ENCODE measurements at places on chromosomes 16 and 17.

DNA sequence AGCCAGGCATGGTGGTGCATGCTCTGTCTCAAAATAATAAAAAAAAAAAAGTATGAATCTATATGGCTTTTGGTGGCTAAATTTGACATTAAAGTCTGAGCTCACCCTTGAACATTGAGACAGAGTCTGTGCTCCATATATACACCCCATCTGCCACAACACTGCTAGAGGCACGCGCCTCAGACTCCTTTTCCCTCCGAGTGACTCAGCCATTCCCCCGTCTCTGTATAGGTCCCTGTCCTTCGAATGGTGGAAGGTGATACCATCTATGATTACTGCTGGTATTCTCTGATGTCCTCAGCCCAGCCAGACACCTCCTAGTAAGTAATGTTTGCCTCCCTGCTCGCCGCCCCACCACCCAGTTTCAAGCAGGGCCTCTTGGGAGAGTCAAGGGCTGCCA, 4.5 kb upstream of the EFNB3 start:
- no peak for DNase-seq

- no peak for DNase-seq
Measured at GRCh38 chr17:66799849-66800537, 34.9 kb upstream of the CACNG5 start.

- peak; percentile 83 for DNase-seq
Measured at GRCh38 chr17:3762922-3763776, 37.8 kb downstream of the ITGAE start.

DNA sequence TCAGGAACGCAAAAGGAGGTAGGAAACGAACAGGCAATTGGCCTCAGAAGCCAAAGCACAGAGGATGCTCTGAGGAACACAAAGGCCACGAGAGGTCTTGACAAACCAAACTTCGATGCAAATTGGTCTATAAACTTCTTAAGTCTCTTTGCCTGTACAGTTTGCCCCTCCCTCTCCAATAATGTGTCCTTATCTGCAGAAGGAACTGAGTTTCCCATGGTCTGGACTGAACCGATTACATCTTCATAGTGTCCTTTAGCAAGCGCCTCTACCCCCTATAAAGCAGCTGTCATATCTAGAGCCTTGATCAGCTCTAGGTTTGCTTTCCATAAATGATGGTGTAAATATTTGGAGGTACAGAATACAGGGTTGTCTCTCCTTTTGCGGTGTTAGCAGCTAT, 3.1 kb upstream of the CDRT4 start:
- no peak for DNase-seq

DNA sequence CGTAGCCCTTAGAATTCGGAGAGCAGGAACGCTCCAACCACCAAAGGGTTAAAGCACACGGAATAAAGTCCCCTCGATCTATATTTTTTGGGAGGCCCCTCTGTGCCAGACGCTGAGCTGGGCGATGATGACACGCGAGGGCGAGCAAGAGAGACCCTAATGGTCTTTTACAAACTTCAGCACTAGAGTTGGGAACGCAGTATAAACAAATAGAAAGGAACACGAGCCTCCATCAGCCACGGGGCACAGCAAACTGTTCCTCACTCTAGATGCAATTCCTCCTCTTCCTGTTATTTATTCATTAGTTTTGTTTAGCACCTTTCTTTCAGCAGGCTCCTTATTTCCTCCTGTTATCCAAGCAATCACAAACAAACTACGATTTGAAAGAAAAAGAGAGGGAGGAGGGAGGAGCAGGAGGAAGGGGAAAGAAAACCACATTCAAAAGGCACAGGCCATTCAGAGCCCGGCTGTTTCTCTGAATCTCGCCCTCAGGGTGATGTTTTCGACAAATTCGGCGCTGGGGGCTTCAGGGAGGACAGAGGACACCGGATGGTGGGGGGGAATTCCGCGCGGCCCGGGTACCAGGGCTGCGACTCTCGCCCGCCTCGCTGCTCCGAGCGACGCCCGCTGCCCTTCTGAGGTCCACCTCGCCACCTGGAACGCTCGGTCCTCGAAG, 1.6 kb downstream of the TOX3 start:
- no peak for DNase-seq

GRCh38 chr17:69555056-69555455, 140.6 kb downstream of the MAP2K6 start:
- no peak for DNase-seq

- DNase-seq, result no peak
Measured at GRCh38 chr16:8184854-8185253, 405.5 kb downstream of the TMEM114 start.

DNA sequence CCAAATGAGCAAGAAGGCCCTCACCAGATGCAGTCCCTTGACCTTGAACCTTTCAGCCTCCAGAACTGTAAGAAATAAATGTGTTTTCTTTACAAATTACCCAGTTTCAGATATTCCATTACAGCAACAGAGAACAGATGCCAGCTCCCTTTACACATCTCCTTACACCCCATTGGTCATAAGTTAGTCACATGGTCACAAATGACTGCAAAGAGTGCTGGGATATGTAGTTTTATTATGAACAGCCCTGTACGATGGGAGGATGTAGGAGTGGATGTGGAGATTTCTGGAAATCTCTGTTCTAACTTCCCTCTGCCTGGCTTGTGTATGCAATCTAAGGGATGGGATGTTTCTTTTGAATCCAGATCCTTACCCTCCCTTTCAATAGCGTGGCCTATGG, 13.3 kb upstream of the RPL38 start:
- no peak for DNase-seq

GRCh38 chr16:24234737-24235136, 21.4 kb upstream of the CACNG3 start:
- no peak for DNase-seq

DNA sequence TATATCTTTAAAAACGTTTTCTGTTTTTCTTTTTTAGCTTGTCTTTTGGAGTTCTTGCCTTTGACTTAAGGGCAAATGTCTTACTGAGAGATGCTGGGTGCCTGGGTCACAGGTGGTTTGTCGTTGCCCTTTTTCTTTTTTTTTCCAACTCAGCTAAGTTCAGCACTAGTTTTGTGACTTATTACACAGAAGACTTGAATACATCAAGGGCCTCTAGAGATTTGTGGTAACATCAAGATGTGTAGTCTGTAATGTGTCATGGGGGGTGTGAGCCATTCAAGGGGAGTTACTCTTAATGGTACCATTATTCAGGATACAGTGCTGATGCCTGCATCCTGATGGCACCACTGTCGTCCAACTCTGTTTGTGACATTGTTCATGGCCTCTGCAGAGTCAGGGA, 95.1 kb downstream of the PRKCA start:
- DNase-seq, result no peak

DNA sequence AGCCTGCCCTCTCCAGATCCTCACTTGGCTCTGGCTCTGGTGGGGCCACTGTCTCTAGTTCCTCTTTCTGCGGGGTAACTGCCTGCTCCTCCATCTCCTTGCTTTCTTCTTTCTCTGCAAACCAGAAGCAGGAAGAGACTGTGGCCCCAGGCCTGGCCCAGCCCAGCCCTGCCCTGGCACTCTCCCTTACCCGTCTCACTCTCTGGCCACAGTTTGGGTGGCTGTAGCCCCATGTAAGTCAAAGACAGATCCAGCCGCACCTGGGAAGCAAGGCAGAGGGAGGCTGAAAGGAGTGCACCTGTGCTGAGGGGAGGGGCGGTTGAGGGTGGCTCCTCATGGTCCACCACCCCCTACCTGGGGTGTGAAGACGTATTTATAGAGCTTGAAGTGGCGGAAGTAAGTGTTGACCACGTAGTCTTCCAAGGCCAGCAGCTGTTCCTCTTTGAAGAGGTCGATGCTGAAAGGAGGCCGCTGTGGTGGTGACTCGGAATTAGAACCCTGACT, 2.8 kb downstream of the CFAP119 start:
- DNase-seq, result no peak

GRCh38 chr16:56669840-56670619, 416 bp downstream of the MT1H start:
- no peak for DNase-seq

- DNase-seq, result no peak
Measured at GRCh38 chr16:68564382-68564985, 25.4 kb downstream of the ZFP90 start.

DNA sequence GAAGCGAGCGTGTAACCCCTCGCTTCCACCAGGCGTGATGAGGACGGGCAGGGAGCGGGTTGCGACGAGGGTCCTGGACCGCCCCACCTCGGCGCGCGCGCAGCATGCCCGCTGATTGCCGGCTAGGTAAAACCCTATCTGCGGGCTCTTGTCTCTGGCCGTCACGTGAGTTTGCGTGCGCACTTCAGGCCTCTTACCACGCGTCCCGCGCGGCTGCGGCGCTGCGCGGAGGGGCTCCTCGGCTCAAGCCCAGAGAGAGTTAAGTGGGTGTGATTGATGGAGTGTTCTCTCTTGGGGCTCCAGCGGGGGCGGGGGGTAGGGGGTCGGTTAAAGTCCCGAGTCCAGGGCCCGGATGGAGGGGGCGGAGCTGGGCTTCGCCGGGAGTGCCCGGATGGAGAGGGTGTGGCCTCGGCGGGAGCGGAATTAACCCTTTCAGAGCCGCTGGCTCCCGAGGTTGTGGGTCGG, 7.9 kb downstream of the KDM6B start:
- DNase-seq, result no peak

- no peak for DNase-seq
Measured at GRCh38 chr17:72587156-72587555, 466.3 kb downstream of the SOX9 start.

GRCh38 chr17:77326076-77326591, 185.4 kb downstream of the SEC14L1 start:
- DNase-seq, result no peak

DNA sequence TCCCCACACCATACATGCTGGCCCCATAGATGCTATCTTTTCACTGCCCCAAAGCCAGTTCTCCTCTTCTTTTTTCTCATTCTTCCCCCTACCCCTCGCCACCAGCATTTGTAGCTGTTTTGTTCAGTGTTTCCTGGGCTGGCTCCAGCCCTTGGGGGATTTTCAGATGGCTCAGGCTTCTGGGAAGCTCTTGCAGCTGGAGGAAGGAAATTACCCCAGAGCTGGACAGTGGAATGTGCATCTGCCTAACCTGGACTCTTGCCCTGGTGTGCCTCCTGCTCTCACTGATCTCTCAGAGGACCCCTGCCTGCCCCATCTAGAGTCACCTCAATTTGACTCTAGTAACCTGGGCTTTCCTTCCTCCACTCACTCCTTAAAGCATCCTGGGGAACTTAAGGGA, 82.8 kb downstream of the MYH13 start:
- DNase-seq, result no peak

DNA sequence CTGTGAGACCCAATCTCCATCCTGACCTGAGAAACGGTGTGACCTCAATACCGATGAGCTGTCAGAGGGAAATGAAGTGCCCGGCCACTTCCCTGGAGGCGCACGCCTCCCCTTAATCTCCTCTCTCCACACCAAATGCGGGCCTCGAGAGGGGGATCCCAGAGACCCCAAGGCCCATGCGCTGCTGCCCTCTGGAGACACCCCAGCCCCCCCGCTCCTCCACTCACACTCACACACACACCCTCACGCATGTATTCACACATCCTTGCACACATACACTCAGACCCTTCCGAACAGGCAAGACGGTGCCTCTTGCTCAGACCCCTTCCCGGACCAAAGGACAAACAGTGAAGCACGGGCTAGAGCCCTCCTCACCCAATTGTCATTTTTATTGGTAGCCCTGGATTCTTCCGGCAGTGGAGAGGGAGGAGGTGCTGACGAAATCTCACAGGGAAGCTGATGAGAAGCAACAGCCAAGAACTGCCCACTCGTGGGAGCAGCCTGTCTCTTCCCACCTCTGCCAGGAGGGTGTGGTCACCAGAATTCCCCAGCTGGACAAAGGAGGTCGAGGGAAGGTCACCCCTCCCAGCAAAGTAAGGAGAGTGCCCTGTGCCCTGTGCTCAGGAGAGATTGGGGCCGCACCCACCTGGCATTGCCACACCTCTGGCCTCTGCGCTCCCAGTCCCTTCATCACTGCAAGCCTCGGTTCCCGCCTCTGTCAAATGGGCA, 136.0 kb upstream of the TNRC6C start:
- no peak for DNase-seq

DNA sequence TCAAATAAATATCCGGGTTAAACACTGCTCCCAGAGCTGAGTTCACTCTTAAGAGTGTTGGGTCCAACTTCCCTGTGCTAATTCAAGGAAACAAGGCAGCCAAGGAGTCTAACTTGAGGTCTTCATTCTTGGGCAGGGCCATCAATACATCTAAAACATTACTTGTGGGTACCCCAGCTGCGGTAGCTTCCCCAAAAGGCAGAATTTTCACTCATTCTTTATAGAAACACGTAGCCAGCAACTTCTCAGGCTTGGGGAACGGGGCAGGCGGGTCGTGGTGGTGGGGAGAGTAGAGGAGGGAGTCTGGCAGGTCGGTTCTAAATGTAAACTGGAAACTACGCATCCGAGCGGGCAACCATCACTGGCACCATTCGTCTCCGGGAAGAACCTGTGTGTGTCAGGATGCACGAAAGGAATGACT, 666 bp upstream of the METTL9 start:
- DNase-seq, result no peak

DNA sequence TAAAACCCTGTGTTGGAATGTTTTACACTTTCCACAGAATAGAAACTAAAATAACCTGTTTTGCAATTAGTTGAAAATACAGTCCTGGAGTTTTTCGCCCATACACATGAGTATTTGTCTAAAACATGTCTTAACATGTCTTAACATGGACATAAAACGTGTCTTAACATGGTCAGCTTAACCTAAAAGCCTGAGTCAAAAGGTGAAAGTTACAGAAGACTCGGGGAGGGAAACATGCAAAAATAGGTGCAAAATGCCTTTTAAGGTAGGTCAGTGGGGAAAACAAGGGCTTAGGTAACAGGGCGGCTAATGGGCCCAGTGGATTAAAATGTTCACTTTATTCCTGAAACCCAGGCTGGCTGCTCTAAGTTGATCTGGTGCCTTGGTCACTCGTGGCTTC, 56.1 kb upstream of the RBL2 start:
- no peak for DNase-seq

GRCh38 chr16:1626327-1626726, 14.2 kb downstream of the CRAMP1 start:
- DNase-seq, result no peak

DNA sequence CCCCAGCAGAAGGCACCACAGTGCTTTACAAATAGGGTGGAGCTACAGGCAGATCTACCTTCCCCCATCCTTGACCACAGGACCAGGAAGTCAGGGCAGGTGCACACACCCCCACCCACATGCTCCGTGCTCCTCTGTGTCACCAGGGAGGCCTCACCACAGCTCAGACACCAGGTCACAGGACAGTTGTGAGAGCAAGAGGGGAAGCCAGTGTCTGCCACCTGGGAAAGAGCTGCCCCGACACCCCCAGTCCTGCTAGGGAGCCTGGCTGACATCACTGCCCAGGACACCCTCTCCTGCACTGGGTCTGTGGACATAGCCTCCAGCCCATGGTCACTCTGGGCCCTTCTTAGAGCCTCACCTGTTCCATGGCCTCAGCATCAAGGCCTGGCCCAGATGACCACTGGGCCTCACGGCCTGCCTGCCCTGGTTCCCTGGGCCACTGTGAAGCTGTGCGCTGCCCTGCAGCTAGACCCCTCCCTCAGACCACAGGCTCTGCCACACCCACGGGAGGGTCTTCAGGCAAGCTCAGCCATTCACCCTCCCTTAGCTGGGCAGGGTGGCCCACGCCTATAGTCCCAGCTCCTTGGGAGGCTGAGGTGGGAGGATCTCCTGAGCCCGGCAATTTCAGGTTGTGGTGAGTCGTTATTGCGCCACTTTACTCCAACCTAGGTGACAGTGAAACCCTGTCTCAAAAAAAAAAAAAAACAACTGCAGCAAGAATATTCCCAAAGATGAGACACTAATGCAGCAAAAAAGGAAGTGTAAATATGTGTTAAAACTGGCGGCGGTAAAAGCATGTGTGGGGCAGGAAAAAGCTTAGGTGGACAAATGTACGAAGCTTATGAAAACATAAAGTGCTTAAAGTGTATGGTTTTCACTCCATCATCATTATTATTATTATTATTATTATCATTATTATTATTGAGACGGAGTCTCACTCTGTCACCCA, 14.2 kb downstream of the POLR3K start:
- peak; percentile 71 for DNase-seq
